Putamen (tissue), 1 donor: ENCODE measurements at places on chromosomes 6 and 20.

DNA sequence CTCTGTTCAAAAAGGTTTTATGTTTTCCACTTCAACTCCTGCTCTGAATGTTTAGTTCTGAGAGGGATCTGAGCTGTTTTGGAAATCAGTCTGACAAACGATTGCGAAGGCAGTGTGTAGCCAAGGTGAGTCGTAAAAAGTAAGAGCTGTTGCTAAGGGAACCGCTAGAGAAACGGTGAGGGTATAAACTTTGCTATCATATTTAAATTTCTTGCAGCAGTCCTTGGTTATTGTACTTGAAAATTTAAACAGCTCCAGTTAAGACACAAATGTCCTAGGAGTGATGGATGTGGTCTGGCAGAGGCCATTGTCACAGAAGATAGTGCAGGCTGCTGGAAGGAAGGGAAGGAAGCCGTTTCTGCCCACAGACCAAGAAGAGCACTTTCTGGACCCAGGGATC is 64.9 kb upstream of the CITED2 start:
- no peak for DNase-seq

DNA sequence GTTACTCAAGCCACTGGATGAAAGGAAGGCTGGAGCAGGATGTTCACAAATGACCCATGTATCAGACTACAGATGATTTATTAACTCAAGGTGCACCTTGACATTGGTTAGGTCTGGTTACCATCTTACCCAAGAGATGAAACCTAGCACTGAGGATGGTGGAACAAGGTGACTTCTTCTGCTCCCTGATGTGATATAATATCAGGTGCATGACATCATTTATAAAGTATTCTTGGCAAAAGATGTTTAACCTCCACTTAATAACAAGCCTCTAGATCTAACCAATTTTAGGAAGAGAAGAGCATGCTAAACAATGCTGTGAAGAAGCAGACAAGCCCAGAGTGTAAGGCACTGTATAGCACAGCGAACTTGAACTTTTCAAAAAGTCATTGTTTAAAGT is 100.9 kb downstream of the FYN start:
- no peak for DNase-seq

GRCh38 chr20:25021336-25021735 is 28.8 kb upstream of the APMAP start:
- no peak for DNase-seq

GRCh38 chr20:58094160-58094559 is 134.3 kb downstream of the ANKRD60 start:
- no peak for DNase-seq

DNA sequence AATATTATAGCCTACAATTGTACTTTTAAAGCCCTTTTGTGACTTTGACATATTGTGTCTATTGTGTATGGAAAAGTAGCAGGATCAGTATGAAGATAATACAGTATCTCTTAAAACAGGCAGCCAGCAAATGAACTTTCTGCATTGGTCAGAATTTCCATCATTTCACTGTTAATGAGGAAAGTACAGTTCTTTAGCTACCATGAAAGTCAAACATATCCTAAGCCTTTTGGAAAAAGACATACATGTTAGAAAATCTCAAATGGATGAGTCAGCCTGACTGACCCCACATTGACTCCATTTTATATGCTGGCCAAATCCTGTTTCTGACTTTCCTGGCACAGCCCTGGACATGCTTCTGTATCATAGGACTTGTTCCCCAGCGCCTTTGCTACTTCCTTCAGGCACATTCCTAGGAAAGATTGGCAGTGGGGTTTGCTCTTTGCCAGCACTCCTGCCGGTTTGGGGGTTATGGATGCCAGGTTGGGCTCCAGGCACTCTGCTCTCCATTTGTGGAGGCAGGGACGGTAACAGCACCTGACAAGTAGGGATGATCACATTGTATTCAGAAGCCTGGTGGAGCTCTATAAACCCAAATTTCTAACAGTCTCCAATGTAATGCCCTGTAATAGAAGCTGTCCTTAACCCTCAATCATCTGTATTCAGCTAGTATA is 43.7 kb downstream of the TOP1 start:
- DNase-seq = no peak

GRCh38 chr6:25324066-25324762 is 45.0 kb downstream of the CARMIL1 start:
- DNase-seq = no peak

DNA sequence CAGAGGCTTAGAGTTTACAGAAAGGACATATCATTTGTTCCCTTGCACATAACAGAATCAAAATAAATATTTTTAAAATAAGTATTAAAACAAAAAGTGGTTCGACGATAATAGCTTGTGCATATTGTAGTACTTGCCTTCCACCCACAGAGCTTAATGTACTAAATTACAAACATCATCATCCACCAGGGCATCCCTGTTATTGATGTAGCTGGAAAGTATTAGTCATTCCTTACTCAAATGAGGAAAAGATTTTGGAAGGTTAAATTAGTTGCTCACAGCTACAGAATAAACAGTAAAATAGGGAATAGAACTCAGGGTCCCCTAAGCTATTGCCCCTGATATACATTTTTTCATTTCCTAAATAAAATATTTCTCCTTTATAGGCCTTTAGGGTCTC is 150.3 kb downstream of the PTPRK start:
- DNase-seq = no peak

GRCh38 chr6:159400826-159401225 is 231.6 kb downstream of the FNDC1 start:
- no peak for DNase-seq

GRCh38 chr20:53652859-53653517 is 59.3 kb upstream of the ZNF217 start:
- DNase-seq = no peak

GRCh38 chr6:91063362-91063761 is 476.5 kb upstream of the MAP3K7 start:
- no peak for DNase-seq

DNA sequence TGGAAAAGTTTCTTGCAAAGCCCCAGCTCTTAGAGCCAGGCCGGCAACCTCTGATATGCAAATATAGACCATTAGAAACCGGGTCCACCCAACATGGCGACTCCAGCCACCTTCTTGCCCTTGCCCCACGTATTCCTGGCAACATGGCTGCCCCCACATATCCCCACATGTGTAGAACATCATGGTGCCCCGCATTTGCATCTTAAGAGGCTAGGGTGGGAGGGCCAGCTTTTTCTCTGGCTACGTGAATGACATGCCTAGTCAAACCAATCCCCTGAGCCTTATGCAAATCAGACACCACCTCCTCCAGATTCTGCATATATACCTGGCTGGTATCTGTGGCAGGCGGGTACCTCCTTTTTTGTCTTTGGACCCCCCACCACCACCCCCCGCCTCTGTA is 106.1 kb upstream of the PTPRT start:
- DNase-seq = no peak

DNA sequence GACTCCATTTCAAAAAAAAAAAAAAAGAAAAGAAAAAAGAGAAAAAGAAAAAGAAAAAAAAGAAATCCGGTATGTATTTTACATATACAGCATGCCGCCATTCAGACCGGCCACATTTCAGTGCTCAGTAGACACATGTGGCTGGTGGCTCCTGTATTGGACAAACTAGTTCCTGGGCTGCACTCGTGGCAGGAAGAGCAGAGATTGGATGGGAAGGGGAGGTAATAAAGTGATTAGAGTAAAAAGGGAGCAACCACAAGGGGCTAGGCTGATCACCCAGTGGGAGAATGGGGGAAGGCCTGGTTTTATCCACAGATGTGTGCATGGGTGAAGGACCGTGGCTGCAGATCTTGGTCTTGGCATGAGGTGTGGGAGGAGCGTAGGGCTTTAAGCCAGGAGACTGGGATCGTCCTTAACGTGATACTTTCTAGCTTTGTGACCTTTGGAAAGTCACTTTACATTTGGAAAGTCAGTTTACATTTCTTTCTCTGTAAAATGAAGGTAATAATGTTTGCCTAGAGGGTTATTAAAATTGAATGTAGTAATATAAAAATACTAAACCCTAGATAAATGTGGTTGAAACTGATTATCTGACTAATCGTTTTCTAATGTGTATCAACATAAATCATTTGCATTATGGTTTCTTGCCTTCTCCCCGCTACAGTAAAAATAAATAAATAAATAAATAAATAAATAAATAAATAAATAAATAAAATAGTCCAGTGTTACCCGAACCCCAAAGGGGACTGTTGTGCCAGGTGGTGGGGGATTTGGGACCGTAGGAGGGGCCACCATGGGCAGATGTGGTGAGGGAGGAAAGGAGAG is 869 bp upstream of the TRIM15 start:
- no peak for DNase-seq

DNA sequence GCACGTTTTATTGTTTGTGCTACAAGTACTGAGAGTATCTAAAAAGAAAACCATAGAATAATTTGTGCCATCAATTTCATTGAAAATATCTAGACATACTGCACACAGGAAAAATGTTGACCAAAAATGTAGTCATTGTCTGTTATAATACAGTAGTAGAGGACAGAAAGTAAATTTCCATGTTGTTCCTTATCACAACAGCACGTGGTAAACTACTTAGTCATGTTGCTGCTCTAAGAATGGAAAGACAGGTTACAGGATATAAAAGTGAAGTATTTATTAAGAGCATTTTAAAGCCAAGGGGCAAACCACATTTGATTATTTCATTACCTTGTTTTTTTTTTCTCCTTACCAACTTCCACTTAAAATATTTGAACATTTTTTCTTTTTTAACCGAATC is 89.0 kb upstream of the CEP85L start:
- DNase-seq = no peak
